ENCODE measurements at places on chromosomes 5 and 9.

GRCh38 chr9:129574911-129575585, 45.9 kb downstream of the C9orf50 start:
- DNase-seq = no peak

GRCh38 chr9:134959971-134960310, 42.2 kb upstream of the FCN1 start:
- DNase-seq = no peak

- DNase-seq = no peak
These were observed 15.2 kb downstream of the IPPK start for GRCh38 chr9:92654481-92655301.

DNA sequence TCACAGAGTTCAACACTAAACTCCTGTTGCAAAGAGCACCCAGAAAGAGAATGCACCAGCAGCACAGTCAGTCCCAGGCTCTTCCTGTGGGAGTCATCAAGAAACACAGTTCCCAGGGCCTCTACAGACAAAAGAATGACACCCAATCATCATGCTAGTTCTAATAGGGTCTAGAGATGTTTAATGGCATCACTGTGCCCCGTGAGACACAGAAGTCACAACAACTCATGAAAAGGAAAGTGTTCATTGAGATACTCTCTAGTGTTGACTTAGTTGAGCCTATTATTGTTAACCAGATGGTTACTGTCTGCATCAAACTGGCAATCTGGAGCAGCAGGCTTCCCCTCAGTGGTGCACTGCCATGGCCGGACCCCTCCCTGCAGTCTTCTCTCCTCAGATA, 1.6 kb downstream of the KLHL3 start:
- DNase-seq = no peak

DNA sequence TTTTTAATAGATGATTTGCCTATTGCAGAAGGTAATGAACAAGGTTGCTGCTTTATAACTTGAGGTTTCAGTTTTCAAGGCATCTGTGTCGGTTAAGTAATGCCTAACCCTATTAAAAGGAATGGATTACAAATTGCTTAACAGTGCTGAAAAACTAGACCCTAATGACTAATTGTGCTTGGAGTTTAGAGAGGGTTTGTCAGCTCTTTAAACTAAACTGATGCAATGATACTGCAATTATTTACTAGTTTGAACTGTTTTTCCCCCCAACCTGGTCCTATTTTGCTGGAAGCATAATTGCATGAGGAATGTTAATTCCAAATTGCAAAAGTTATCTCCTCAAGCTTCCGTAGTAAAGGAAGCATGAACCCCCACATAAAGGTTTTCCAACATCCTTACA, 39.3 kb upstream of the TLX3 start:
- DNase-seq = no peak

- no peak for DNase-seq
These were observed 272.1 kb upstream of the CCNG1 start for GRCh38 chr5:163165277-163165676.

DNA sequence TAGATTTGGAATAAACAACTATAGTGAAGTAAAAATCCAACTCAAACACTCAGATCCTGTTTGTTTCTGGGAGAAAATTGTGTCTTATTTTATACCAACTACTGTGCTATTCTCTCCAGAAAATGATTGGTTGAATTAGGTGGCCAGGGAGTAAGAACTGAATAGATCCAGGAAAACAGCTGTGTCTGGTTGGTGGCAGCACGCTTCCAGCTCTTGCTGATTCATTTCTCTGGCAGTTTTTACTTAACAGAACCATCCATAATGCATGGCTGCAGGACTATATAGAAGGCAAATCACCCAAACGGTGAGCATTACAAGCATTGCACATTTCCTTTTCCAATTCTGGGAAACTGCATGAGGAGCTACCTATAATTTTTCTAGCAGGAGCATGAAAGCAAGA, 29.5 kb downstream of the DMAC1 start:
- no peak for DNase-seq

DNA sequence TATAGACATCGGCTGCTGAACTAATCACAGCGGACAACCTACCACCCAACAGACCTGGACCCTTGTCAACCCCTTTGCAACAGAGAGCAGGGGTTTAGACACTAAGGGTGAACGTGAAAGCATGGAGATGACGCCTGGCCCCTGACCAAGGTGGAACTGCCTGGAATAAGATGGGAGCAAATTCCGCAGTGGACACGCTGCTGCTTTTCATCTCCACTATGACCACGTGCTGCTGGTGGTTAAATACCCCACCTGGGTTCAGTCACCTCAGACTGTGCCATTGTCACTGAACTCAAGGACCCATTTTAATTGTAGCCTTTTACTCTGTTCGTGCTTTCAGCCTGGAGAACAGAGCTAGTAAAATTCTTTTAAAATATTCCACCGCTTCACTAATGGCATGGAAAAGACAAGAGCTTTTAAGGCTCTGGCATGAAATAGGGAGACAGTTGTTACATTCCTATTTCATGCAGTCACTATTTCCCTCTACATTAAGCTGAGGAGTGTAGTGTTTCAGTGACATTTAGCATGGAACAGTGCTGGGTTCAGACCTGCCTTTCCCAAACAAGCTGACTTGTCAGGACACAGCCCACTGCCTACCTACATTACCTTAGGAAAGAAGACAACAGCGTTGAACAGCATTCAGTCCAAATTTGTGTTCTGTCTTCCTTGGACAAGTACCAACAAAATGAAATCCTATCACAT, 96.8 kb downstream of the ANKRD18B start:
- DNase-seq = no peak

- DNase-seq = no peak
These were observed 51.0 kb downstream of the EFNA5 start for GRCh38 chr5:107619781-107620180.

- DNase-seq = no peak
These were observed 11.1 kb downstream of the WDR5 start for GRCh38 chr9:134146774-134147493.

DNA sequence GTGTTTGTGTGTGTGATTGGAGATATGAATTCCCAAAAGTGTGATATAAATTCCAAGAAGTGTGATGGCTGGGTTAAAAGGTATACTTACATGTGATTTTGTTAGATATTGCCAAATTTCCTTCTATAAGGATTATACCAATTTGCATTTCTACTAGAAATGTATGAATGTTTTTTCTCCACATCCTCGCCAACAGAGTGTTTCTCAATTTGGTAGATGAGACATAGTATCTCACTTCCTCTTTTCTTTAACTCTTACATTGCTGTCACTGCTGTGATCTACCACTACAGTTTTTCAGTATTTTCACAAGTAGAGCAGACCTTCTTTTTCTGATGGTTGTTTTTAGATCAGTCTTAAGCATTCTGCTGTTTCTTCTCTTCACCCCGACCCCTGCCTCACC, 111.3 kb downstream of the FER start:
- DNase-seq = peak; percentile 68

- no peak for DNase-seq
These were observed 108.6 kb downstream of the DAB2IP start for GRCh38 chr9:121759996-121760395.

DNA sequence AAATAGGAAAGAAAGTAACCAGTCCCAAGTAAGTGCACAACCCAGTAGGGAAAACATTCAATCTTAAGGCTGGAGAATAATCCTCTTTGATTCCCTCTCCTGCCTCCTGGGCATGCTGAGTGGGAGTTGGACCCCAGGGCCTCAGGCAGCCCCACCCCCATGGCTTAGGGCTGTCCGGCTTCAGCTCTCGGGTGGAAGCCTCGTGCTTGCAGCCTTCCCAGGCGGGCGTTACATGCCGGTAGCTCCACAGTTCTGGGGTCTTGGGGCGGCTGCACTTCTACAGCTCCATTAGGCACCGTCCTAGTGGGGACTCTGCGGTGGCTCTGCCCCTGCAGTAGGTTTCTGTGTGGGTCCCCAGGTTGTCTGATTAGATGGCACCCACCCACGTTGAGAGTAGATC, 10.1 kb downstream of the GLIPR2 start:
- DNase-seq = no peak

DNA sequence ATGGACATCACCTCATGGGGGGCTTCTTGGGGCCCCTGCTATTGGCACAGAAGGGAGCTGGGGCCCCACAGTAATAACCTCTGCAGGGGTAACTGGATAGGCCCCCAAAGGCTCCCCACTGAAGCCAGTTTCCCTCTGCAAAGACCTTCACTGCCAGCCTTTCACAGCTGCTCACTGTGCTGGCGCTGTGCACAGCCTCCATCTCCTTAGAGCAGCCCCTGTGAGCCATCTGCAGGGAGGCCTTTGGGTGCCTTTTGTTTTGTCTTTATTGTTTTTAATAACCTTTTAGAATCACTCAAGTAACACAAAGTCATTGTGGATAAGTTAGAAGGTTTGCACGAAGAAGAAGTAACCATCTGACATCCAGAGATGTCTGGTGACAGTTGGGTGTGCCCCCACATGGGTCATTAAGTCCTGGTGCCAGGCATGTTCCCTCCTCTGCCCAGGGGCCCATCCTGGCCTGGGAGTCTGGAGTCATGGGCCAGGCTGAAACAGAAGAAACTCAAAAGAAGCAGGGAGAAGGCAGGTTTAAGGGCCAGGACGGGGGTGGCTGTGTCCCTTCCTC, 42.7 kb downstream of the NCS1 start:
- no peak for DNase-seq

GRCh38 chr5:173866858-173867679, 21.1 kb upstream of the CPEB4 start:
- DNase-seq = no peak

DNA sequence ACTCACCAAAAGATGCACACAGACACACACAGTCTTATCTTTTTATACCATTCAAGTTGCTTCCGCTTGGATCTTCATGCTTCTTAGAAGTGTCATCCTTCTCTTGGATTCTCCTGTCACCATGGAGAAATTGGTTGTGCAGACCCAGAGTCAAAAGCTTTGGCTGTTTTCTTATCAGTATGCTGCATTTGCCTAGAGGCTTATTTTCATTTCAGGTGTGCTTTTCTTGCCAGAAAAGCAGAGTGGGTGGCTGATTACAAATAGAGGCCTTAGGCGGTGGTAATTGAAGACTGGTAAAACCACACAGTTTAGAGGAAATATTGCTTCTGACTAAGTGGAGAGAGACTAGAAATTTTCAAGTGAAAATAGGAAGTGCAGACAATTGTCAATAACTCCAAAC, 70.2 kb upstream of the TLE4 start:
- no peak for DNase-seq

DNA sequence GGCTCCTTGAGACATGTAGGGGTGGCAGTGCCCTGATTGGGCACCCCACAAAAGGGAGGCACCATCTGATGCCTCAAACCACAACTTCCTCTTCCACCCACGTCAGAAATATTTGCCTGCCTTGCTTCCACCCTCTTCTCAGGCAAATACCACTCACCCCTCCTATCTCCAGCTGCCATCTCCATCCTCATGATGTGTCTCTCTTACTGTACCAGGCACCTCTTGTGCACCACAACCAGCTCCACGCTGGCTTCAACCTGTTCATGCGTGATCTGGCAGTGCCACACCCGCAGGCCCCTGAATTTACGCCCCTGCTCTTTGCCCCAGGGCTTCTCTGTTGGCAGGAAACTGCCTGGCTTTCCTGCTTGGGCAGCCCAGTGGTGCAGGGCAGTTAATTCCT, 87.8 kb upstream of the HSPA9 start:
- DNase-seq = no peak

DNA sequence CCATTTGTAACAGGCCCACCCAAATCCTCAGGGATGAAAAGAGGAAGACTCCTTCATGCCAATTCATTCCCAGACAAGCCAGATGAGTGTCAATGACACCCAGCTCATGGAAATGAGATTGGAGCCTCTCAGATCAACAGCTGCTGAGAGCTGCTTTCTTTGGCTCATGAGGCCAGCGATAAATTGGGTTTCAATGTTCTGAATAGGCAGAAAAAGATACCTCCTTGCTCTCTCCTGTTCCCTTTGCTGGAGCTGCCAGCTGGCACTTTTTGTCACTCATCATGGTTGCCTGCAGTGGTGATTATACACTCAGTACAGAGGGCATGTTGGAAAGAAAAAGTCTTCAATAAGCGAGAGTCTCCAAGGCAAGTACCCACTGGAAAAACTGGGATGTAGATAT, 47.1 kb downstream of the SH3RF2 start:
- DNase-seq = no peak

GRCh38 chr5:149202910-149203451, 61.7 kb downstream of the ABLIM3 start:
- DNase-seq = no peak

DNA sequence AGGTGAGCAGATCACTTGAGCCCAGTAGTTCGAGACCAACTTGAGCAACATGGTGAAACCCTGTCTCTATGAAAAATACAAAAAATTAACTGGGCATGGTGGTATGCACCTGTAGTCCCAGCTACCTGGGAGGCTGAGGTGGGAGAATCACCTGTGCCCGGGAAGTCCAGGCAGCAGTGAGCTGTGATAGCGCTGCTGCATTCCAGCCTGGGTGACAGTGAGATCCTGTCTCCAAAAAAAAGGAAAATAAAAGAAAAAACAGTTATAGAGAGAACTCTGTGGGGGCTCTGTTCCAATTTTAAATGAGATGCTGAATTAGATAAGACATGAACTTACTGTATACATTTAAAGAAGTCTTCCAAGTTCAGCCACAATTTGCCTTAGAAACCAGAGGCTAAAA, 44.2 kb downstream of the SLC38A9 start:
- no peak for DNase-seq

GRCh38 chr9:121909111-121909510, 184.0 kb downstream of the TTLL11 start:
- DNase-seq = no peak

DNA sequence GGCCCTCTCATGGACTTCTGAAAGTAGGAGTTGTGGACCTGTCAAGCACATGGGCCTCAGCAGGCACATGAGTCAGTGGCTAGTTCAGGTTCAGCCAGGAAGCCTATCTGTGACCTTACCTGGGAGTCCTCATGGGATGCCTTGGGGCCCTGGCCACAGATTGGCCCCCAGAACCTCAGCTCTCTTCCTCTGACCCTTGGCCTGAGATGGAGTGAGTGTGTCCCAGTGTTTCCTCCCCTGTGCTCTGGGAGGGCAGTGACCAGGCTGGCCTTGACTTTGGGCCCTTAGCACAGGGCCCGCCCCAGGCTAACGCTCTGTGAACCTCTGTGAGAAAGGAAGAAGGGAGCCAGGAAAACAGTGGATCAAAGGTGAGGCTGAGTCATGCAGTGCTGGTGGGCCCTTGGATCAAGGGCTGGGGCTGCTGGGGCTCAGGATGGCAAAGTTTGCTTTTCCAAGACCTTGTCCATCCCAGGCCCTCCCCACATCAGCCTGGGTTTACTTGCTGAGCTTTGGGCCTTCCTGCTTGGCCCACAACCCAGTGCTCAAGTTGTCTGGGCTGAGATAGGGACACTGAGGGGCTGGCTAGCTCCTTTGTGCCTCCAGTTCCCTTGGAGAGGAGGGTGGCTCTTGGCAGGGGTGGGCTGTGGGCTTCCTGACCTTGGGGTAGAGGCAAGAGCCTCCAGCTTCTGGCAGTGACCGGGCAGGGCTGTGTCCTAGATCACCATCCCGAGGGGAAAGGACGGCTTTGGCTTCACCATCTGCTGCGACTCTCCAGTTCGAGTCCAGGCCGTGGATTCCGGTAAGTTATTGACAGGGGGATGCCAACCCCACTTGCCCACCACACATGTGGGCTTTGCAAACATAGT, 41.4 kb downstream of the RGS3 start:
- DNase-seq = no peak

DNA sequence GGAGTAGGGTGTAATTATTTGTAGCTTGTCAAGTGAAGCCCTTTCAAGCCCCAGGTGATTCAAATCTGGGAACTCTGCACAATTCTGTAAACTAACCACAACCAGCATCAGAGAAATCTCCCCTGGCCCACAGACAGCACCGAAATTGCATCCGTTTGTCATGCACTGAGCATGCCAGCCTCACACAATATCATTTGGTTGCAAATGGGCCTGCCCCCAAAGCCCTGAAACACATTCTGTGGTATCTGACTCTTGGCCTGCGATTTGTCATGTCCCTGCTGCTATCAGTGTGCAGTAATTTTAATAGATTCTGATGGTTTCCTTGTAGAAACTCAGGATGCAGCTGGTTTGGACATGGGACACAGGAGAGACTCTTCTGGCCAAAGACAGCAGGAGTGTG, 35.3 kb downstream of the SNX24 start:
- no peak for DNase-seq

Measured in MM.1S (cell line).